Progenitor cell of endocrine pancreas (in vitro differentiated cells): ENCODE measurements at places on chromosomes 11 and 22.

- DNase-seq = no peak
These were observed 77.0 kb upstream of the NCAM1 start for GRCh38 chr11:112884012-112884767.

DNA sequence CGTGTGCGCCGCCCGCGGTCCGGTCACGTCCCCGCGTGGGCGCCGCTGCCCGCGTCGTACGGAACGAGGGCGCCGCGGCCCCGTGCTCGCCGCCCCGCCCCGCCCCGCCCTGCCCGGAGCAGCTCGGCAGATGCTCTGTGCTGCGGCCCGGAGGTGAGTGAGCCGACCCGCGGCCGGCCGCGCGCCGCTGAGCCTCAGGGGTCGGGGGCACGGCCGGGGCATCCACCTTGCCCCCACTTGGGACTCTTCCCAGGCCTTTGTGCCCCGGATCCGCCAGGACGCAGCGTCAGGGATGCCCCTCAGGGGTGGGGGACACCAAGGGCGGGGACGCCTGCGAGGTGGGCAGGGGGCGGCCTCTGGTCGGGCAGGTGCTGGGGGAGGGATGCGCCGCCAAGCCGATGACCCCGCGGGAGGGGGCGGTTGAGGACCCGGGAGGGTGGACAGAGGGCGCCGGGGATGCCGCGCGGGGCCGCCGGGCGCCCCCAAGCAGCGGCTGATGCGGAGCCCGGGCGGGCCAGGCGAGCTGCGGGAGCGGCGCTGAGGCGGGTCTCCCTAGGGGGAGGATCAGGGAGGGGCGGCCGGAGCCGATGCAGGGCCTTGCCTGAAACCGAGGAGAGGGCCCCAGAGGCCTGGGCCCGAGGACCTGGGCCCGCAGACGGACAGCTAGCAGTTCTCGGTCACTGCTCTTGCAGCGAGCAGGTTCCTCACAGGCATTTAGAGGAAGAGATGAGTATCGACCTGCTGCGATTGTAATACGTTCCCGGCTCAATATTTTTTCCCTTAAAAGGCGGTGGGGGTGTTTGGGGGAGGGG, at the start of gene GNAZ:
Gene GNAZ (plus strand): TSS at position 102 of the 812 bp plus-strand sequence. CDS start 25,177 bp downstream, outside the sequence.
- DNase-seq = no peak

DNA sequence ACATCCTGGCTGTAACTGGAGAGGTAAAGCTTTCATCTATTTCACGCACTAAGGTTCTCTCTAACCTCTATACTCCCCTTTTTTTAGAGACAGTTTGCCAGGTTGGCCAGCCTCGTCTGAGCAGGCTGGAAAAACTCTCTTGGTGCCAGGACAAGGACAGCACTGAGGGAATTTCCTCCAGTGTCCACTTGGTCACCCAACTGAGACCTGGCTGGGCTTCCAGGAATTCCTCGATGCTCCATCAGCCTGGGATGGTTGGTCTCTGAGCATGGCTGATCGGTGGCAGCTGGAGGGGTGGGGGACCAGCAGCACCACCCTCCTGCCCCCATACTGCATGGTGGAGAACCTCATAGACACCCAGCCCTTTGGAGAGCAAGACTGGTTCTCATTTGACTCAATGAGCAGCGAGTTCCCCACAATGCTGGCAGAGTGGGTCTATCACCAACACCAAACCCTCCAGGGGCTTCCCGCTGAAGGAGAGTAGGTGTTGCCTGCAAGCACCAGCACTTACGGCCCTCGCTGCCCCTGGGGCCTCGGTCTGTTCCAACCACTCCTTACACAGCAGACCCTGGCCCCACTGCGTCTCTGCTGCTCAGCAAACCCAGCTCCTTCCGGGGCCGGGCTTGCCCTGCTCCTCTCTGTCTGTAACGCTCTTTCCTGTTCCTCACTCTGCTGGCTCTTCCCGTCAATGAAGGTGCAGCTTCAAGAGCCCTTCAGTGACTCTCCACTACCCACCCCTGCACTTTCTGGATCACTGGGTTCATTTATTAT, 122.2 kb downstream of the ST3GAL4 start:
- DNase-seq = no peak

- DNase-seq = no peak
These were observed 39.2 kb upstream of the CDON start for GRCh38 chr11:126101930-126102283.

GRCh38 chr11:105960252-105961245, 61.5 kb downstream of the MSANTD4 start:
- no peak for DNase-seq
